Frontal cortex (tissue), 4 donors: ENCODE measurements at places on chromosomes 13 and 19. TPM values are rescaled to one million over a fixed set of nuclear protein-coding genes. Genes with fewer than 3 reads are reported as not detected.

The SYNE4 gene
- total RNA-seq, result not detected

The FXYD3 gene
- total RNA-seq, result not detected

The ANGPTL8 gene
- total RNA-seq, result not detected

The KDELR1 gene
- total RNA-seq, result 21.6 TPM

The FGF9 gene
- total RNA-seq, result 12.2 TPM

The WIZ gene
- 10.6 TPM for total RNA-seq

The IGLON5 gene
- total RNA-seq, result 4.1 TPM

The SHFL gene
- total RNA-seq, result 3.3 TPM

The RAB3A gene
- 42.0 TPM for total RNA-seq

The ACP5 gene
- total RNA-seq, result 0.41 TPM

The KLK13 gene
- not detected for total RNA-seq

The ZMYM5 gene
- total RNA-seq, result 33.0 TPM

The RFPL4A gene
- total RNA-seq, result not detected

The MEF2B gene
- not detected for total RNA-seq

The GGACT gene
- total RNA-seq, result 0.82 TPM

The ZNF230 gene
- total RNA-seq, result 11.0 TPM

The PALM gene
- 87.2 TPM for total RNA-seq

The FSD1 gene
- 38.7 TPM for total RNA-seq

The TMPRSS9 gene
- total RNA-seq, result 0.41 TPM

The RASGRP4 gene
- under 0.01 TPM for total RNA-seq

The ZNF729 gene
- total RNA-seq, result not detected

The DLL3 gene
- total RNA-seq, result 13.9 TPM

The SLC10A2 gene
- under 0.01 TPM for total RNA-seq

The TNFSF9 gene
- total RNA-seq, result 2.0 TPM

The LGALS13 gene
- total RNA-seq, result 0.82 TPM

The CHMP2A gene
- total RNA-seq, result 62.8 TPM

The ICAM3 gene
- 0.82 TPM for total RNA-seq

The CLASRP gene
- total RNA-seq, result 5.3 TPM

The LGALS14 gene
- not detected for total RNA-seq

The ALKBH6 gene
- 9.0 TPM for total RNA-seq

The TBXA2R gene
- total RNA-seq, result 0.41 TPM

The NECTIN2 gene
- 26.1 TPM for total RNA-seq

The OR10H1 gene
- not detected for total RNA-seq

The C3 gene
- total RNA-seq, result 11.4 TPM

The ZFP28 gene
- 35.5 TPM for total RNA-seq

The PALM3 gene
- 3.3 TPM for total RNA-seq

The VAV1 gene
- 0.82 TPM for total RNA-seq

The ZNF560 gene
- 0.41 TPM for total RNA-seq

The ADGRE1 gene
- not detected for total RNA-seq

The PRRG2 gene
- 0.41 TPM for total RNA-seq

The SIGLEC7 gene
- under 0.01 TPM for total RNA-seq

The BEST2 gene
- not detected for total RNA-seq

The EPSTI1 gene
- 1.2 TPM for total RNA-seq

The ACP7 gene
- not detected for total RNA-seq

The GRIK5 gene
- total RNA-seq, result 13.9 TPM

The POU2F2 gene
- total RNA-seq, result 2.9 TPM

The S1PR5 gene
- 0.41 TPM for total RNA-seq

The IGFL2 gene
- 0.82 TPM for total RNA-seq

The ZNF837 gene
- 2.4 TPM for total RNA-seq

The MBD3L3 gene
- not detected for total RNA-seq

The SPRY2 gene
- total RNA-seq, result 42.8 TPM
